Frontal cortex (tissue), 4 donors: ENCODE measurements at places on chromosomes 5 and 9.

- DNase-seq, result peak; percentile 41
Observed at GRCh38 chr9:109316207-109316640, 4.6 kb downstream of the EPB41L4B start.

- DNase-seq, result peak; percentile 66
Observed at GRCh38 chr5:176543428-176544182, 5.5 kb upstream of the CDHR2 start.

DNA sequence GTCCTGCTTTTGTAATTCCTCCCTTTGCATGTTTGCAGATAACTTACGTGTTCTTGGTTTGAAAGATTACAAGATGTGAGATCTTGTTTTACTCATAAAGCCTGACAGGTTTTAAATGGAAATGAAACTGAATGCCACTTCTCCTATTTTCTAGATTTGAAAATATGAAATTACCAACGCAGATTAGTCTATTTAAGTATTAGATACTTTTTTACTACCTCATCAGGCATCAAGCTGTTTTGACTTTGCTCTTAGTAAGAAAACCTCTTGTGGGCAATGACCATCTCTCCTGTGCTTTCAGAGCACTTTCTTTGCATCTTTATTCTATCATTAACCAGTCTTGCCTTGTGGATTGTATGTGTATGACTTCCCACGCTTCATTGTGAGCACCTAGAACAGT lies 3.5 kb downstream of the DMXL1 start:
- DNase-seq, result no peak

- no peak for DNase-seq
Observed at GRCh38 chr9:117938086-117938485, 233.9 kb downstream of the TLR4 start.

DNA sequence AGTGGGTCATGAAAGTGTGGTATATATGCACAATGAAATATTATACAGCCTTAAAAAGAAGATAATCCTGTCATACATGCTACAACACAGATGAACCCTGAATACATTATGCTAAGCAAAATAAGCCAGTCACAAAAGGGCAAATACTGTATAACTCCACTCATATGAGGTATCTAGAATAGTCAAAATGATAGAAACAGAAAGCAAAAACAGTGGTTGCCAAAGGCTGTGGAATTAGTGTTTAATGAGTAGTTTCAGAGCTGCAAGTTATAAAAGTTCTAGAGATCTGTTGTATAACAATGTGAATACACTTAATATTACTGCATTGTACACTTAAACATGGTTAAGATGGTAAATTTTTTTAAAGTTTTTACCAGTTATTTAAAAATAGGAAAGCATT lies 135.0 kb downstream of the OXCT1 start:
- DNase-seq, result no peak

DNA sequence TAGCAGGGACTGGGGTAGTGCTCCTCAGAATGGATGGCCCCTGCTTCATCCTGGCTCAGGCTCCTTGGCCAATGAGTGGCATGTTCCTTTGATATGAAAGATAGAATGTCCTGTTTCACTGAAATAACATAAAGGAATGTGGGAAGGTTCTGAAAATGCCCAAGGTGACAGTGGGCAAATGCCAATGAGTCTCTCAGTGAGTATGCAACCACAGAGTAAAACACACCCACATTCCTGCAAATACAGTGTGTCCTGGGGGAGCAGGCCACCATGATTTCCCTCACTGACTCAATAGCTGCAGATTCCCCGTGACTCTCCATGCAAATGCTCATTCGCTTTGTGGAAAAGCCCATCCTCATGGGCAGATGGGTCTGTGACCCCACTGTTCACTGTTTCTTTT lies 36.4 kb downstream of the ZNF366 start:
- no peak for DNase-seq

DNA sequence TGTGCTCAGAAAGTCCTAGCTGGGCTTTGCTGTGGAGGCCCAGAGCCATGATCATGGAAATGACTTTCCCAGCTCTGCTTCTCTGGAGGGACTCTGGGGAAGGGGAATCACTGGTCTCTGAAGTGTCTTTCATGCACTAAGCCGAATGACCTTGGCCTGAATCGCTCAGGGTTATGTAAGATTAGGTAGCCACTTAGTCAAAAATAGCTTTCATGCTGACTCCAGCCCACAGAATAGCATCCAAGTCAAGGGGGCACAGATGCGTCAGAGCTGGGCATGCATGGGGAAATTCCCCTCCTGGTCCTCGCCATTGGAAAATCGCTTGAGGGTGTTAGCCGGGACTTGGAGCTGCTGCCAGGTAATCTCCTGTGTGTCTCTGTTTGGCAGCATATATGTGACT lies 36.1 kb upstream of the PPARGC1B start:
- no peak for DNase-seq

GRCh38 chr5:177194268-177194667 lies 60.7 kb downstream of the NSD1 start:
- no peak for DNase-seq

DNA sequence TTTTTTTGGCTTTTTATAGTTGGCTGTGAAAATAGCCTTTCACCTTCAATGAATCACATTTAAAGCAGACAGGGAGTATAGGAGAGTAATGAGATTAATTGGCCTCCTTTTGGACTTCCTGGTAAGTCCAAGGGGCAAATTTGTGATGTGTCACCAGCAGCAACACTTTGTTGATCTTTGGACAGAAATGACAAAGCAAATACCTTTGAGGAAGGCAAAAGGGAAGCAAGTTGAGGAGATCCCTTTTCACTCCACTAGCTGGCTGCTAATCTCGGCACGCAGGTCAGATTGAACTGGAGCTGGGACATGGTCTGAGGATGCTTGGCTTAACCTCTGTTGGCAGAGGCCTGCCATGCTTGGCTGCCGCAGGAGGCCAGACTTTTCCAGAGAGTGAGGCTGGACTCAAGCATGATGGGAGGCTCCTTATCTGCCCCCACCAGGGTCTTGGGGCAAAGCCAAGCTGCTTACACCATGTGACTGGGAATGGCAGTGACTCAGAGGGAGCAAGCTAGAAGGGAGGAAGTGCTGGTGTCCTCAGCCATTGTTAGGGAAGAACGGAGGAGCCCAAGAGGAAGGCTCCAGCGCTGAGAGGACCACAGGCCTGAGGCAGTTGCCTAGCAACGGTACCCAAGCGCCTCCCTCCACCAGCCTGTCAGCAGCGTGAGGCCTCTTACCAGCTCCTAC lies 174.5 kb upstream of the MAP1B start:
- no peak for DNase-seq

DNA sequence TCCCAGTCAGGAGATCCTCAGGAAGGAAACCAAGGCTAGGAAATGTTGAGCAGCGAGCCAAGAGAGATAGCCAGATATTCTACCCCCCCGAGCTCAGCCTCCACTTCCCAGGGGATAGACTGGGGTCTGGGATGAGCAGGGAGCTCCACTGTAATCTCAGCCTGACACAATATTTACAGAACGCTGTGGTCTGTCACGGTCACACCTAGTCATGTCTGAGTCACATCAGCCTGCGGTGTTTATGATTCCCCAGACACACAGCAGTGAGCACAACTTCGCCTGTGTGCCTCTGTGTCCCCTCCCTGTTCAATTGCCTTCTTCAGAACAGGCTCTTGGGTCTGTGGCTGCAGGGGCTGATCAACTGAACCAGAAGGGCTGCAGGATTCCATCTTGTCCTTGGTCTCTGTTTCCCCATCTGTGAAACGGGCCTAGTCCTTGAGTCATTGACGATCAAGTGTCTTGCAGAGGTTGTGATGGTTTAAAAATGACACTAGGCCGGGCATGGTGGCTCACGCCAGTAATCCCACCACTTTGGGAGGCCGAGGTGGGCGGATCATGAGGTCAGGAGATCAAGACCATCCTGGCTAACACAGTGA lies 8.6 kb upstream of the PRRX2 start:
- DNase-seq, result no peak

GRCh38 chr9:97819735-97820134 lies 33.3 kb upstream of the FOXE1 start:
- no peak for DNase-seq

GRCh38 chr5:25295067-25295466 lies 650.3 kb upstream of the CDH10 start:
- no peak for DNase-seq

DNA sequence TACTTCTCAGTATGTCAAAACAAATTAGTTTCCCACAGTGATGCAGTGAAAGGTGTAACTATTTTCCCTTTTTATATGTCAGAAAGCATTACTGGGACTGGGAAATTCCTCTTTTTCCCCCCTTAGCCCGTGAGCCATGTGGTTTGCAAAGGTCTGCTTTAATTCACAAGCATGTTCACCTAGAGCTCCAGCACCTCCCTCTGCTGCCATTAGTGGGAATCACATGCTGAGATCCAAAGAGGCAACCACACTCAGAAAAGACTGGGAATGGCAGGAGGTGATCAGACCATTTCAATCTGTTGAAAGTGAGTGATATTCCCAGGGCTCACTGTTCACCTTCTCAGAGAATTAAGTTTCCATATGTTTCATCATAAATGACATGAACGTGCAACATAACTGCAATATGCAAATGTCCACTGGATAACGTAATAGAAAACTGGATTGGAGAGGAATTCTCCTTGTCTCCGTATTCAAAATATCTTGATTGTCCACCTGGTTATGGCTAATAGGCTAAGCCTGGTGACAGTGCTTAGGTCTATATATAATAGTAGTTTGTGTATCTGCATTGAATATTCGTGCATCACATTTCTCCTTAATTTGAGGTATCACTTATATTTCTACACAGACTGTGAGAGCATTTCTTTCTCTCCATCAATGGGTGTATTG lies 703.5 kb upstream of the WWC1 start:
- DNase-seq, result no peak

DNA sequence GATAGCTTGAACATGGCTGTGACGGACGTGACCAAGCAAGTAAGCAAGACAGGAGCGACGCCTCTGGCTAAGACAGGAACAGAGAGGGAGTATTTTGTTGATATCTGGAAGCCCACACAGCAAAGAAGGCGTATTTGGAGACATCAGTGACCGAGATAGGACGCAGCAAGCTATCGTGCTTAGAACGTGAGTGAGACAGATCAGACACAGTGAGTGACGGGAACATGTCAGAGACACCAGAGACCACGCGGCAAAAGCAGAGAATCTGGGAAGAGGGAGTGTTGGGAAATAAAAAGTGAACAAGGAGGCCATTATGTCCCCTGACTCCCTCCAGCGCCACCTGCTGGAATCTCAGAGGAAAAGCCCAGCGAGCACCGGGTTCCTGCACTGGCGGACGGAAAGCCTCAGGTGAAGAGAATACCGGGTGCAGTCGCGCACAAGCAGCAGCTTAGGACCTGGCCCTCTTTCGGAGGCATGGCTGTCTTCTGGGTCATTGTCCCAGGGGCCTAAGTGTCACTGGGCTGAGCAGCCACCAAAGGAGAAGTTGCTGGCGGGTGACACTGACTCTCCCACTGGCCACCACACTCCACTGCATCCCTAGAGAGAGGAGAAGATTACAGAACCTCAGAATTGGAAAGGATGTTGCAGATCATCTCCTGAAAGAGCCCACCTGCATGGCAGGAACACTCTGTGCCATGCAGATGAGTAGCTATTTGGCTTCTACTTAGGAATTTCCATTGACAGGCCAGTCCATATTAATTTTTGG lies 99.1 kb downstream of the FBXO38 start:
- DNase-seq, result no peak

DNA sequence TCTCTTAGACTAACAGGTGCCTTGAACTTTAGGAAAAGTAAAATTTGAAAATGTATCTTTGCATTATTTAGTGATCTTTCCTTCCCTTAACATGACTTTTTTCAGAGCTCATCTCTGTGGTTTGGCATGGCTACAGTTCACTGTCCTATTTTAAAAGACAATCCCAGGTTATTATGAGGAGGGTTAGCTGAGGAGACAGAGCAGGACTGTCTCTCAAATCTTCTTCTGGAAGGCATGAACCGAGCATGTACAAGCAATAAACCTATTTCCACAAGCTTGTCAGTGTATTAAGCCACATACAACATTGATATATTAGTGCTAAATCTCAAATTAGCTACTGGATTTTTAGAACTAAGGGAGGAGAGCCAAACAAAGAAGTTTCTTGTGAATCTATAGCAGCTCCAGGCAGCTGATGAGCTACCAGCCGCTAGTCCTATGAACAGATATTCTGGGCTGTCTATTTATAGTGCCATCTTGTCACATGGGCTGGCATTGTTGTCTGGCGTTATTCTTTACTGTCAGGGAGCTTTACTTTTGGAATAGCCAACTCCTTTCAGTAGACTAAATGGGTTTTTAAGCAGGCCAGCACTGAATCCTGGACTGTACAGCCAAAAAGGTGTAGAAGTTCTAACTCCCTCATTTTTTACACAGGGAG lies 171.2 kb upstream of the ACTBL2 start:
- DNase-seq, result peak; percentile 4

DNA sequence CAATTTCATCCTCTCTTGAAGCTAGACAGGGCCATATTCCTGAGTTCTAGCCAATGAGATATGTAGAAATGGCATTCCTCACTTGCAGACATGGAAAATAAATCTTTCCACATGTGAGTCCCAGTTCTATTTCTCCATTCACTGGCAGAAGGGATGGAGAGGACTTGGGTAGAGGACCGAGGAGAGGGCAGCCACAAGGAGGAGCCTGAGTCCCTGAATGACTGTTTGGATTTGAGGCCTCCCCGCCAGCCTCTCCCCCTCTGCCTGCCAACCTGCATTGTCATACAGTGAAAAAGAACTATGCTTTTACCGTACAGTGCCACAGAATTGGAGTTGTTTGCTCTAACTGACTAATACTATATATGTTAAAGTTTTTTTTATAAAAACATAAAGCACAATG lies 583.0 kb upstream of the WWC1 start:
- no peak for DNase-seq

DNA sequence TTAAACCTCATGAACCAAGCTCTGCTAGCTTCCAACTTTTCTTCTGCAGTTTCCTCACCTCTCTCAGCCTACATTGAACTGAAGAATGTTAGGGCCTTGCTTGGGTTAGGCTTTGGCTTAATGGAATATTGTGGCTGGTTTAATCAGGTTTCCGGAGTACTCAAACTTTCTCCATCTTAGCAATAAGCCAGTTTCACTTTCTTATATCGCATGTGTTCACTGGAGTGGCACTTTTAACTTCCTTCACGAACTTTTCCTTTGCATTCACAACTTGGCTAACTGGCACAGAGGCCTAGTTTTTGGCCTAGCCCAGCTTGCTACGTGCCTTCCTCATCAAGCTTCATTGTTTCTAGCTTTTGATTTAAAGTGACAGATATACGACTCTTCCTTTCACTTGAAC lies 81.0 kb upstream of the MAST4 start:
- no peak for DNase-seq

DNA sequence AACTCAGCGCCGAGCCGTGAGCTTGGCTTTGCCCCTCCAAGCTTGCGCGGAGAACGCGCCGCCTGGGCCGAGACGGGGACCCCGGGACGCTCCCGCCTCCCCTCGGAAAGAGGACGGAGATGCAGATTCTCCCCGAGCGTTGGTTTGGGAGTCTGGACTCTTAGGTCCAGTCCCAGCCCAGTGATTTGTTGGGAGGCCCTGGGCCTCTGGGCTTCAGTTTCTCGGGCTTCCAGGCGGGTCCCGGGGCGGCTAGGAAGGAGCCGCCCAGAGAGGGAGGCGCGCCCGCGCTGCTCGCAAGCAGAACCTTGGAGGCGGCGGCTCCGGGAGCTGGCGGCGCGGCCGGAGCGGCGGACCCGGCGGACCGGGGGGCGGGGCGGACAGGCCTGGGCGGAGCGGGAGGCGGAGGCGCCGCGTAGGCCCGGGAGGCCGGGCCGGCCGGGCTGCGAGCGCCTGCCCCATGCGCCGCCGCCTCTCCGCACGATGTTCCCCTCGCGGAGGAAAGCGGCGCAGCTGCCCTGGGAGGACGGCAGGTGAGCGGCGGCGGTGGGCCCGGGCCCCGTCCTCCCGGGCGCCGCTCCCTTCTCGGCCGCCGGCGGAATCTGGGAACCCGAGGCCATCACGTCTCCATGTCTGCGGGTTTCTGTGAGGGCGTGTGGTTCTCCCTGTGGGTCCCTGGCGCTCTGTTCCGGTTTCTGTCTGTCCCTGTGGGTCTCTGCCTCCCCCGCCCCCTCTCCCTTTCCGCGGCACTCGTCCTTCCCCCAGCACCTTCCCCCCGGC lies at the start of gene B4GALT7:
TSS of gene B4GALT7 (plus strand) at position 402 of the 777 bp plus-strand sequence. CDS start at position 481, 79 bp downstream.
- peak; percentile 87 for DNase-seq
